ENCODE measurements at places on chromosomes 6 and 20. TPM values are rescaled to one million over a fixed set of nuclear protein-coding genes. Genes with fewer than 3 reads are reported as not detected.

Gene MAVS
- 42.1 TPM for total RNA-seq

Gene TCF15
- not detected for total RNA-seq

GRCh38 chr6:51349857-51350256 lies 531.2 kb downstream of the TFAP2B start:
- no peaks in the 10 kb centered on the region for H3K4me1 ChIP-seq
- H3K27ac ChIP-seq, result no peak overlapping the region
- H3K36me3 ChIP-seq, result no peaks in the 10 kb centered on the region
- H3K4me3 ChIP-seq, result no peak overlapping the region
- no peaks in the 10 kb centered on the region for H3K27me3 ChIP-seq

DNA sequence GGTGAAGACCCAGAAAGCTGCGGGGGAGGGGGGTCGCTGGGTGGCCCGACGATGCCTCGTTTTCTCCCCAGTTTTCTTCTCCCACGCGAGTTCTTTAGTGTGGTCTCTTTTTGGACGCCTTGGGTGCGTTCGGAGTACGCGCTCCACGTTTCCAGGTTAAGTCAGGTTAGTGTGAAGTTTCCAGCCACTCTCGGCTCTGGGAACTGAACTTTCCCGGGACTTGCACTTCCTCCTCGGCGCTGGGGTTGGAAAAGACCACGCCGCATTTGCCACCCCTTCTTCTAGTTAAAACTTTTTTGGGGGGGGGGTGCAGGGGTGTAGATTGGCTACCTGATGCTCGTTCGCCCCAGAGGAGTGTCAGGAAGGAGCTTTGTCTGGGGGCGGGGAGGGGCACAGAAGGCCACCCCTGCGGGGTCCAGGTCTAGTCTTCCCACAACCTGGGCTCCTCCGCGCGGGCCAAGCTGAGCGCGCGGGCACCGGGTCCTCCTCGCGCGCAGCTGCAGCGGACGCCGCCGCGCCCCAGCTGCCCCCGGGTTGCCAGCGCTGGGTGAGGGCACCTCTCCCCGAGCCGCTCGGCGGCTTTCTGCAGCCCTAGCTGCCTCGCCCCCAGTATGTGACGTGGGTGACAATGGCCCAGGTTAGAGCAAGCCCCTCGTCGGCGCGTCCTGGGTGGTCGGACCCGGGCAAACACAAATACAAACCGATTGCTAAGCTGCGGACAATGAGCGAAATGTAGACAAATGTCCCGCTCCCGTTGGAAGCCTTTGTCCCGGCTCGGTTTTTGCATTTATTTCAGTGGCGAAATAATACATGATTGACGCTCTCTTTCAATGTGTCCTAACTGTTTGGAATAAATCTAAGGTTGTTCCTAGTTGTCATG lies 1.7 kb upstream of the NKX2-2 start:
- H3K4me3 ChIP-seq, result peak overlapping the region; percentile 14
- no peak for DNase-seq
- no peaks in the 10 kb centered on the region for H3K36me3 ChIP-seq
- peaks cover 5% of the 10 kb centered on the region for H3K27me3 ChIP-seq

GRCh38 chr6:42393339-42393738 lies 58.4 kb downstream of the TRERF1 start:
- no peak for DNase-seq
- H3K27ac ChIP-seq, result no peak overlapping the region
- H3K27me3 ChIP-seq, result no peaks in the 10 kb centered on the region
- H3K36me3 ChIP-seq, result no peaks in the 10 kb centered on the region

DNA sequence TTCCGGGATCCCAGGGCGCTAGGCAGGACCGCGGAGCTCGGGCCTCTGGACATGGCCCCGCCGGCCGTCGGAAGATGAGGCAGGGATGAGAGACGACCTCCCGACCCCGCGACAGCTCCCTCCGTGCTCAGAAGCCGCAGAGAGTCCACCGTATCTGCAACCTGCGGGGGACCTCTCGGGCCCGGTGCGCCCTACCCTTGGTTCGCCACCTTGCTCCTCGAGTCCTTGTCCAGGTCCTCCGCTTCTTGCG lies 301 bp downstream of the PPP1R3D start:
- H3K4me1 ChIP-seq, result peaks cover 42% of the 10 kb centered on the region
- peaks cover 18% of the 10 kb centered on the region for H3K36me3 ChIP-seq
- DNase-seq, result no peak
- H3K27ac ChIP-seq, result peak overlapping the region; percentile 96
- H3K4me3 ChIP-seq, result peak overlapping the region; percentile 85
- H3K27me3 ChIP-seq, result no peaks in the 10 kb centered on the region

DNA sequence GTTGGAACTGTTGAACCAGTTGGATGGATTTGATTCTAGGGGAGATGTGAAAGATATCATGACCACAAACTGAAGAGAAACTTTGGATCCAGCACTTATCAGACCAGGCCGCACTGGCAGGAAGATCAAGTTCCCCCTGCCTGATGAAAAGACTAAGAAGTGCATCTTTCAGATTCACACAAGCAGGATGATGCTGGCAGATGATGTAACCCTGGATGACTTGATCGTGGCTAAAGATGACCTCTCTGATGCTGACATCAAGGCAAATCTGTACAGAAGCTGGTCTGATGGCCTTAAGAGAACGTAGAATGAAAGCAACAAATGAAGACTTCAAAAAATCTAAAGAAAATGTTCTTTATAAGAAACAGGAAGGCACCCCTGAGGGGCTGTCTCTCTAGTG lies 72.8 kb upstream of the CDYL start:
- H3K27ac ChIP-seq, result no peak overlapping the region
- H3K4me3 ChIP-seq, result no peak overlapping the region
- DNase-seq, result no peak
- H3K4me1 ChIP-seq, result no peaks in the 10 kb centered on the region
- H3K36me3 ChIP-seq, result no peaks in the 10 kb centered on the region

Measured in thoracic aorta (tissue), 2 donors.